ENCODE measurements at places on chromosomes 12 and 14.

DNA sequence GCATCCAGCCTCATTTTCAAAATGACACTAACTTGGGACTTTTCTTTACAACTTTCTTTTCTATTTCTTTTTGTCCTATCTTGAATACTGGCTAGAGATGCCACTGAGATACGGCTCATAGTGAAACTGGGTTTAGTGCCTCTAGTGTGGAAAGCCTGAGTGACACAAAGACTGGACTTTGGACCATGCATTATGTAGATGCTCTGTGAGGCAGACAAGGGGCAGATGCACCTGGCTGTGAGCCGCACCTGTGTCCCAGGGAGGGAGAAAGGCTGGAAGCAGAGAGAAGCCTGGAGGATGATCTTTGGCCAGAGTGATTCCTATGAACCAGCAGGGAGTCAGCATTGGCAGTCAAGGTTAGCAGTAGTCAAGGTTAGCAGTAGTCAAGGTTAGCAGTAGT, 852.3 kb upstream of the TMEM132C start:
- no peak for DNase-seq

DNA sequence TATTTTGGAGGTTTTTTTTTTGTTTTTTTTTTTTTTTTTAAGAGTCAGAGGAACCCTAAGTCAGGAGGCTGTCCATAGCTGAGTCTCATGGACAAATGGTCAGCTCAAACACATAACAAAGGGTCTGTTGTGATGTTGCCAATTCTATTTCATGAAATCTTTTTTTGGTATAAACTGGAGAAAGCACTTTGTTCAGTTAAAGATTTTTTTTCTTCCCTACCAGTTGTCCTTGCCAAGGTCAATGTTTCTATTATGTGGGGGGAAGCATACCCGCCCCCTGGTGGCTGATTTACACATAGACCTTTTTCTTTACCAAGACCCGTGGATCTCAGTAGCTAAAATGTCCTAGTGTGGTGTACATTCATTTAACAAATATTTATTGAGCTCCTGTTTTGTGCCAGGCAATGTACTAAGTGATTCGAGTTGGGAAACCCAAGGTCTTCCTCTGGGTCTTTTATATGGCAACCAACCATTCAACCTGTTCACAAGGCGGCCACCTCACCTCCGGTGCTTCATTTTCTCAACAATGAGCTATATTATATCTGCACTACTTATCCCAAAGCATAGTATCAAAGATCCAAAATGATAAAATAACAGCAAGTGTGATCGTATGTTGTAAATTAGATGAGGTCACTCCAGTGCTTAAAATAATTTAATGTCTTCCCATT, 214.5 kb downstream of the PAH start:
- DNase-seq: no peak

DNA sequence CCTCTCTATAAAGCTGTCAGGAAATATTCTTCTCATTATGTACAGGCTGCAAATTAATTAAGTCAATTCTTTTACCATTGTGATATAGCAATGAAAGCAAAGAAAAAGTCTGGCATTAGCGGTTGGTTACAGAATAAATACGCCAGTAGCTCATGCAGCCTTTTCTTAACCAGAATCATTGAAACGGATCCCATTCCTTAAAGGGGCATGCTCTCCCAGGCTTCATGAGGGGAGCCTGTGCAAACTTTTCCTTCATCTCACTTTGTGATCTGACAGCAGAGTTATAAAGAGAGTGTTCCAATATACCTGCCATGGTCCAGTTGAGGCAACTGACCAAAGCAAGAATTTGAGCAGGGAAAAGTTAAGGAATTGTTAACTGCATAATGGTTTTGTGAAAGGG, 337.7 kb downstream of the EMP1 start:
- DNase-seq: no peak

DNA sequence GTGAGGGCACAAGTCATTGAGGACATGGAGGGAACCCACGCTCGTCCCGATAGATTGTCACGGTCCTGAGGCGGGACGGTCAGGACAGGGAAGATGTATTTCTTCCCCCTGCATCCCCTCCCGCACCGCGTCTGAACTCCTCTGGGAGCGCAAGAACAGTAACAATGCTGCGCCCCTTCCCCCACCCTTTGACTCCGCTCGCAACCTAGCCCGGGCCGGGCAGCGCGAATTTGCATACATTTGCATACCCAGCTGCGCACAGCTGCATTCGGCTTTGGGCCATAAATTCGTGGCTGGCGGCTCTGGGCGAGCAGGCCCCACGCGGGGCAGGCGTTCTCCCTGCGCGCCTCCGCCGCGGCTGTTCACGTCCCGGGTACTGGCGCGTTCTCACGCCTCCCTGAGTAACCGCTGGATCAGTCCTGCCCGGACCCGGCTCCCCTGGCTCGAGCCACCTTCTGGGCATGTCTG, 29.0 kb upstream of the SMUG1 start:
- no peak for DNase-seq

DNA sequence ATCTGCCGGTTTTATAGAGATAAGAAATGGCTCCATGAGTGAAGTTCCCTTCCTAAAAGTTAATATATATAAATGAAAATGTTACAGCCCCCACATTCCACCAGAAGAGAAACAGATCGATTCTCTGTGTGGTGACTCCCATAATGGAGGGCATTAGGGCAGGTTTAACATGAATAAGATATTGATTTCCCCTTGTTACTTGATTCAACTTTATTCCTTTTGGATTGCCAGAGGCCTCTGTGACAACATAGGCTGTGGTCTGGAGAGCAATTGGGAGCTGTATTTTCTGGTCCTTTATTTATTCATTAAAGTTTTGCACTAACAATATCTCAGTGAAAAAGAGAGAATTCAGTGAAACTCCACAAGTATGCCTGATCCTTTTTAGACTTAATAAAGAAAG, 125.2 kb upstream of the CCDC196 start:
- no peak for DNase-seq

DNA sequence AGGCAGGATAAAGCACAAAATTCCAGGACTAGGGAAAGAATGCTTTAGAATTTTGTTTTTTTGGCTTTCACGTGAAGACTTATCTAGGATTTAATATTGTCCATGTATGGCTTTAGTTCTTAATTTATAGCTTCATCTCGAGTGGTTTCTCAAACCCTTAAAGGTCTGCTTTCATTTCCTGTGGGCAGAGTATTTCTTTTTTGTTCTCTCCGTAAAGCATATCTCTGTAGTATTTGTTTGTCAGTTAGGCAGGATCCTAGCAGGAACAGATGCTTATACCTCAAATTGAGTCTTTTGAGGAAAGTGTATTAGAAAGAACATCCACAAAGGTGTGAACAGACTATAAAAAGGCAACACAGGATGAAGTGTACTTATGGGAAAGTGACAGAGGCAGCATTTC, 697.1 kb upstream of the SEL1L start:
- no peak for DNase-seq

GRCh38 chr12:111330800-111331752, 37.8 kb downstream of the PHETA1 start:
- DNase-seq: no peak

GRCh38 chr12:31122481-31122880, 48.8 kb downstream of the DDX11 start:
- DNase-seq: no peak

- no peak for DNase-seq
Measured at GRCh38 chr14:59510001-59510400, 25.7 kb downstream of the JKAMP start.

- no peak for DNase-seq
Measured at GRCh38 chr14:77026930-77027537, 1.5 kb downstream of the IRF2BPL start.

- DNase-seq: no peak
Measured at GRCh38 chr12:93990832-93991803, 157.3 kb upstream of the PLXNC1 start.

- DNase-seq: no peak
Measured at GRCh38 chr14:91919814-91920213, 27.7 kb downstream of the FBLN5 start.

DNA sequence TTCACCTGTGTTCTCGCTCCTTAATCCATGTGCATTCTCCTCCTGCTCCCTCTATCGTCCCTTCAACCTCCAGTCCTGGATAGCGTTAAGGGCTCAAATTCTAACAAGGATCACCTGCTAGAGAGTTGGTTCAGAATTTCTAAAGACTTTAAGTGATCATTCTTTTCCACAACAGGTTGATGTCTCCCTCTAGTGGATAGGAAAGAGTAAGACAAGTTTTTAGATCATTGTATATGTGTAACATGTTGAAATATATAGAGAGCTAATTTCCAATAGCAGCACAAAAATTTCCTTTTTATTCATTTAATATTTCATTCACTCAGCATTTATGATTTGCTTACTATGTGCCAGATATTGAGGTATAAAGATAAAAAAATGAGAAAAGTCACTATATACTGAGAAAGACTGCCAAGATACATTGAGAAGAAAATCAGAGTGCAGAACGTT, 9.3 kb upstream of the ESR2 start:
- DNase-seq: no peak

DNA sequence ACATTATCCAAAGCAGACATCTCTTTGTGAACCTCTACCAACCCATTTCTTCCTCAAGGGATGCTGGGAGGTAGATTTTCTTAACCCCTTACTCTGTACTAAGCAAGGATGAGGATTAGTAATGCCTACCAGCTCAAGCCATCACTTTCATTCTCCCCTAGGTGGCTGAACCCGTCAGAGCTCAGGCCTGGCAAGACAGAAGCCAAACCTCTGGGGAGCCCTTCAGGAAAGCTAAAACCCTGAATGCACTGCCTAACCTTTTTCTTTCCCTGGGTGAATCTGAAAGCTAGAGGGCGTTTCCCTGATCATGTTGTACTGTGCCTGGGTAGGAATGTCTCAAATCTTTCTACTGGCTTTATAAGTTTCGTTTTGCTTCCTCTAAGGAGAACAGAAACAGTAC, 617.3 kb downstream of the RPL10L start:
- DNase-seq: no peak

DNA sequence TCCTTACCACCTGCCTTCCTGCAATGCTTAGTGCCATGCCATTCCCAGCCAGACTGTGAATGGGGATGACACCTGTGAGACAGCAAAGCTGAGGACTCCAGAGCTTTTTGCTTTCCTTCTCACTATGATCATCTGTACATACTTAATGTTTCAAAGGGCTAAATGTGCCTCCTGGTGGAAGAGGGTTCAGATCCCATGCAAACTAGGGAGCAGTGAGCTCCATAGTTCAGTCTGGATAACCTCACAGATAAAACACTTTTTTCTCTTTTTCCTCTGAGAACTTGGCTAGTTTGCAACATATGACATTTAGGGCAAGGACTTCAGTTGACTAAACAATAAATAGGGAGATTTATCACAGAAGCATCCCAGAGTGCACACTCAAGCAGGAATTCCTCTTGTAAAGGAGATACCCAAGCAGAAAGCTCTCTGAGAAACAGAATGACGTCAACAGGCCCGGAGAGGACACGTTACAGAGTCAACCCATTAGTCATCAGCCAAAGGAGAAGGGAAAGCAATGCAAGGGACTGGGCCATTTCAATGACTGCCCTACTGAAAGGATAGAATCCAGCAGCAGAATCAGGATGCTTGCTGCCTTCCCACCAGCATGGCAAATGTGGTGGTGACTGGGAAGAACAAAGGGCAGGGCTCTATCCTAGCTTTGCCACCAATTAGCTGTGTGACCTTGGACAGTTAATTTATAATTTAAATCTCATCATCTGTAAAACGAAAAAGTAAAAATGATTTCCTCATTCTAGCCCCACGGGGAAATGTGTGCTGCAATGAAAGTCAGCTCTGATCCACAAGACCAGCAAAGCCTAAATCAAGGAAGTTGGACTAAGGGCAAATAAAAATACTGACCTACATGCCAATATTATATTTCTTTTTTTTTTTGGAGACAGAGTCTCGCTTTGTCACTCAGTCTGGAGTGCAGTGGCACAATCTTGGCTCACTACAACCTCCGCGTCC, 80.8 kb upstream of the ACTN1 start:
- no peak for DNase-seq

DNA sequence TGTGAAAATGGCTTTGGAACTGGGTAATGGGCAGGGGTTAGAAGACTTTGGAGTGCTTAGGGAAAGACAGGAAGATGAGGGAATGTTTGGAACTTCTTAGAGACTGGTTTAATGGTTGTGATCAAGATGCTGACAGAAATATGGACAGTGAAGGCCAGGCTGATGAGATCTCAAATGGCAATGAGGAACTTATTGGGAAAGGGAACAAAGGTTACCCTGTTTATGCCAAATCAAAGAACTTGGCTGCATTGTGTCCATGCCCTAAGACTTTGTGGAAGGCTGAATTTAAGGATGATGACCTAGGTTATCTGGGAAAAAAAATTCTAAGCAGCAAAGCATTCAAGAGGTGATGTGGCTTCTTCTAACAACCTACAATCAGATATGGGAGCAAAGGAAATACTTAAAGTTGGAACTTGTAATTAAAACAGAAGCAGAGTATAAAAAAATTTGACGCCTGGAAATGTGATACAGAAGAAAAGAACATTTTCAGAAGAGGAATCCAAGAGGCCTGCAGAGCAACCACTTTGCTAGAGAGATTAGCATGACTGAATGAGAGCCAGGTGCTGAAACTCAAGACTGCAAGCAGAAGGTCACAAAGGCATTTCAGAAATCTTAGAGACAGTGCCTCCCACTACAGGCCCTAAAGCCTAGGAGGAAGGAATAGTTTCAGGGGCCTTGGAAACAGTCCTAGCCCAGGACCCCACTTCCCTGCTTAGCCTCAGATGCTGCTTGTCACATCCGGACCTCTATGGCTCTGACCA, 65.6 kb upstream of the FLRT2 start:
- DNase-seq: no peak

DNA sequence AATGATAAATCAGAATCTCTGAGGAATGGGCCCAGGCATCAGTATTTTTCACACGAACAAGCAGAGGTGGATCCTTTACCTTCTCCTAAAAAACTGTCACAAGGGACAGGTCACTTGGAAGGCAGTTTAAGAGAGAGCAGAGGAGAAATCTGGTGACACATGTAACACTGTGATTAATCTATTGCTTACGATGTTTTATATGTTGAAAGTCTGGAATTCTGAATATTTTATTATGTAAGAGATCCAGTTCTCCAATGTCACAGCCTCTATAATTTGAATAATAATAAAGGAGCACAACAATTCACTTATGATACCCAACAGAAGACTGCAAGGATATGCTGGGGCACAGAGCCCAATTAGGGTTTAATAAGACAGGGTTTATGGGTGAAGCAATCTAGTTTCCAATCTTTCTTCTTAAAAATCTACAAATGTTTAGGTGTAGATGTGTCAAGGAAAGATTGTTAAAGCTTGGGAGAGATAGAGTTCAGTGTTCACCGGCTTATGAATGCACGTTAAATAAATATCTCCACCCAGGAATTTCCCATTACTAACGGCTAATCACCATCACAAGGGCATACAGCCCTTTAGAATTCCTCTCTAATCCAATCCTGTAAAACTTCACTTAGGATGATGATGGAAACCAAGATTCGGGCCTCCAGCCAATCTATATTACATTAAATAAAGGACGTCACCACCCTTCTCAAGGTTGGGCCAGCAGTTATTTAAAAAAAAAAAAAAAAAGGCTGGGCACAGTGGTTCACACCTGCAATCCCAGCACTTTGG, 23.4 kb downstream of the DUSP16 start:
- no peak for DNase-seq

All from esophagus squamous epithelium (tissue), 5 donors.